ENCODE measurements at places on chromosomes 11 and 22.

GRCh38 chr11:61585115-61585514 is 4.2 kb upstream of the SYT7 start:
- DNase-seq = no peak

GRCh38 chr11:124970925-124971324 is 16.9 kb downstream of the CCDC15 start:
- no peak for DNase-seq

GRCh38 chr22:49209452-49210195 is 618.0 kb downstream of the BRD1 start:
- DNase-seq = no peak

DNA sequence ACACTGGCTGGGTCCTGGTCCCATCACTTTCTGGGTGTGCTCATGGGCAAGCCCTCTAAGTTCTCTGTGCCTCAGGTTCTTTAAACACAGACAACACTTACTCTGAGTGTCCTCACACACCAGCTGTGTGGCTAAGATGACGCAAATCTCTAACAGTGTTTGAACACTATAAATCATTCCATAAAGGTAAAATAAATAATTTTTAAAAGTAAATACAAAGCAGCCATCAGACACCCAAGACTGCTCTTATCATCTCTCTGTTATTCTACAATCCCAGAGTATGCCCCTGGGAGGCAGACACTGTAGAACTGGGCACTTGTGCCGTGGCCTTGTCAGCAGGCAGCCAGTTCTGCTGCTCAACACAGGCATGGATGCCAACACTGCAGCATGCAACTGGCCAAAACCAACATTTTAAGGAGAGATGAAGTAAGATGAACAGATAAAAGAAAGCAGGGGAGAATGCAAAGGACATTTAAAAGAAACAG is 56.8 kb downstream of the RPL27A start:
- no peak for DNase-seq

Data from esophagus squamous epithelium (tissue), 5 donors.